ENCODE measurements at places on chromosomes 12 and 14. TPM values are rescaled to one million over a fixed set of nuclear protein-coding genes. Genes with fewer than 3 reads are reported as not detected.

The LRRC43 gene
- 0.74 TPM for total RNA-seq

The CLEC6A gene
- total RNA-seq: not detected

The TAS2R13 gene
- total RNA-seq: 0.41 TPM

The ACSM4 gene
- total RNA-seq: not detected

The FOXA1 gene
- total RNA-seq: not detected

- no peak for DNase-seq
Measured at GRCh38 chr12:69994724-69995173, 169.7 kb downstream of the MYRFL start.

DNA sequence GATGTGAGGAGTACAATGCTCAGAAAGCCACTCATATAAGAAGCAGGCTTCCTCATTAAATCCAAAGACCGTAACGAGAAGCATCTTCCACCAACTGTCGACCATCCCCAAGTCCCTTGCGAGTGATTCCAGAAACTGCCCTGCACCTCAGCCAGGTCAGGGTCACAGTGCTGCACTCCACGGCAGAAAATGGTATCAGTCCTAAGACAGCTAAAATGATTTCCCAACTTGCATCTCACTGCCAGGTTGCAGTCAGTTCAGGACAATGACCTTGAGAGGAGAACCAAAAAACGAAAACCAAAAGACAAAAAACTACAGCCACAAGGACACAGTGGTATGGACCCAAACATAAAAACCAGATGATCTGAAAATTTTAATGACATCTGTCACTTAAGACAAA, 20.6 kb downstream of the SBNO1 start:
- no peak for DNase-seq

- no peak for DNase-seq
Measured at GRCh38 chr12:67599691-67600090, 48.9 kb upstream of the DYRK2 start.

DNA sequence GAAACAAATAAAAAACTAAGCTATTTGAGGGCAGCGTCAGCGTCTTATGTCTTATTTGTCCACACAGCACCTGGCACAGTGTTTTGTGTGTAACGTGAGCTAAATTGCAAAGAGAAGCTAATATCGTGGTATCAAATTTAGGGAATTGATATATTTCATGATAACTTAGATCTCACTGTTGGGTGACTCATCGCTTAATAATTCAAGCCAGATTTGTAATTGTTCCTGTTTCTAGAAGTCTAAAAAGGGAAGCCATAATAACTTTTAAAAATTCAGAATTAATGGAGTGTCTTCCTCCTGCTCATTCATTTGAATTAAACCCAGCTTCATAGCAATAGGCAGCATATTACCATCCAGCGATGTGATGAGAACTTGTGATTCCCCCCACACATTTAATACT, 214.7 kb downstream of the PDZRN4 start:
- DNase-seq: no peak

DNA sequence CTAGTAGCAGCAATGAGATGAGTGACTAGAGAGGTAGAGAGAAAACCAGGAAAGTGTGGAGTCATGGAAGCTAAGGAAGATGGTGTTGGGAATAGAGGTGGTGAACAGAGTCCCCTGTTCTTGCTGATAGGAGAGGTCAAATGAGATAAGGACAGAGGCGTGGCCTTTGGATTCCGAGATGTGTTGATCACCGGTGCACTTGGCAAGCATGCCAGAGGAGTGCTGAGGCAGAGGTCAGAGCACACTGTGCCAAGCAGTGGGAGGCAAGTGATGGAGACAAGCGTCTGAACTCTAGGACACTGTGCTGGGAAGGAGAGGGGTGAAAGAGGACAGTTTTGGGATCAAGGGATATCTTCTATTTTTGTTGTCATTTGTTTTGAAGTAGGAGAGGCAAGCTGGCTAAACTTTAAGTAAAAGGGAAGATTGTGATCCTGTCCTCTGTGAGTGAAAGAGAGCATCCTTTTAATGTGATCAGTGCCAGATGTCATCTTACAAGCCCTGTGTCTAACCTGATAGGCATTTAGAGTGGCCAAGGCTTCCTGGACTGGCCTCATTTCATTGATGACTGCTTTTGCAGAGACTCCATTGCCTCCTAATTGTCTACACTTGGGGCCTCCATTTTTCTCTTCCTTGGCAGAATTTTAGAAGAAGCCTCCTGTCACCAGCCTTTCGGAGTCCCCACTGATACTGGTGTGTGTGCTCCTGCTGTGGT, 336.4 kb downstream of the CACNA1C start:
- DNase-seq: no peak

DNA sequence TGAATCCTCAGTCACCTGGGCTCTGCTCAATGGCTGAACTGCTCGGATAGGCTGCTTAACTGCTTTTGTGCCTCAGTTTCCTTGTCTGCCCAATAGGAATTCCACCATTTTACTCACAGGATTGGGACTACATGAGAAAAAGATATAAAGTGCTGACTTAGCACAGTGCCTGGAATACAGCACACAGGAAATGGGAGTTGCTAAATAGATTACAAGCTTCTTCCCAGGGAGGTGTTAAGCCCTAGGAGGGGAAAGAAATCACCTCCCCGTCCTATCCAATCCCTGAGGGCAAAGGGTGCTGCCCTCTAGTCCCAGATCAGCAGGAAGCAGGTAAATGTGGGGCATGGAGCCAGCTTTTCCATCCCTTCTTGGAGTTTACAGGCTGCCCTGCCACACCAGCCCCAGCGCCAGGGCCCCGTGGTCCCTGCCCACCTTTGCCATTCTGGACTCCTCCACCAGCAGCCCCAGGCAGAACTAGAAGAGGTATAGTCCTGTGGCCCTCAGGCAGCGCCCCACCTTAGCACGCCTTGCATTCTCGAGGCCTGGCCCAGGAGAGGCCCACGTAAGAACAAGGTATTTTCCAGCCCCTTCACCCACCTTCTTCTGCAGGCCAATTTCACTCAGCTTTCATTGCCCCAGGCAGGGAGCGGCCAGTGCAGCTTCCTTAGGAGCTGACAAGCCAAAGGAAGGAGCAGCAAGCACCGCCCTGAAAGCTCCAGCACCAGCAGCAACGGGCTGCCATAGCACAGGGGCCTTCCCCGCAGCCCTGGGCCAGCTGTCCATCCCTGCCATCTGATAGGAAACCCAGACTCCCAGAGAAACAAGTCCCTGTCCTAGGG, 28.8 kb upstream of the RPLP0 start:
- DNase-seq: no peak

- no peak for DNase-seq
Measured at GRCh38 chr14:96176275-96176674, 28.4 kb upstream of the BDKRB2 start.

DNA sequence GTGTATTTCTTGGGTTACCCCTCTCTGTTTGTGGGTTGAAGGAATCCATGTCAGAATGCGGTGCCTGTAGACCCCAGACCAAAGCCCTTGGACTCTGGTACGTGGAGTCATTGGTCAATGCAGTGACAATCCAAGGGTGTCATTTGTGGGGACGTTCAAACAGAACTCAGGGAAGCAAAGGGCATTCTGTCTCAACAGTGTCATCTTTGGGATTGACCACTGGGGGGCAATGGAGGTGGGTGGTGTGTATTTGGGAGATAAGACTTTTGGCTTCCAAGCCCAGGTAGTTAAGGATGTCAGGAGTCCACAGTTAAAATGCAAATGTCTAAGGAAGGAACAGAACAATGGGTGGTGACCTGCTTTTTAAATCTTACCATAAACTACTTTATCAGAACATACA, 54.6 kb upstream of the CCDC175 start:
- no peak for DNase-seq

GRCh38 chr14:56963381-56963780, 153.1 kb upstream of the OTX2 start:
- DNase-seq: no peak

DNA sequence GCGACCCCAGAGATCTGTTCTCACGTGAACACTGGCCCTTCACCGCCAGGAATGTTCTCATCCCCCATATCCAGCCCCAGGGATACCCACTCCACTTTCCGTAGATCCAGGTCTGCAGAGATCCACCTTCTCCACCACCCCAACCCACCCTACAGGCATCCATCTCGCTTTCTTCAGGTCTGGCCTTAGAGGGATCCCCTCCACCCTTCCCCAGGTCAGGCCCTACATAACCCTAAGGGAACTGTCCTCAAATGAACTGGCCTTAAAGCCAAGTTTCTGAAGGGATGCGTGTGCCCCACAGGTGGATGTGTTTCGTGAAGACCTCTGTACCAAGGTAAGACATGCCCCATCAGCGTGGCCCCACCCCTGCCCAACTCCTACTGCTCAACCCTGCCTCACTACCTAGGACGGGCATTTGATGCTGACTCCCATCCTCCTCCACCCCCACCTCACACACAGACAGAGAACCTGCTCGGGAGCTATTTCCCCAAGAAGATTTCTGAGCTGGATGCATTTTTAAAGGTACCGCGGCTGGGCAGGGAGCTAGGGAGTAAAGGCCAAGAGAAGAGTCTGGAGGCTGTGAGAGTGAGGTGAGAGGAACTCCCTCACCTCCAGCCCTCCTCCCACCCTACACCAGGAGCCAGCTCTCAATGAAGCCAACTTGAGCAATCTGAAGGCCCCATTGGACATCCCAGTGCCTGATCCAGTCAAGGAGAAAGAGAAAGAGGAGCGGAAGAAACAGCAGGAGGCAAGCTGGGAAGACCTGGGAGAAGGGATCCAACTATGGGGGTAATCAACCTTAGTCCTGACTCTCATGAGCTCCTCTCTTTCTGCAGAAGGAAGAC, 912 bp downstream of the PSME1 start:
- DNase-seq: no peak

- no peak for DNase-seq
Measured at GRCh38 chr12:49322367-49322707, 718 bp upstream of the TROAP start.

All from left ventricle myocardium inferior (tissue), 1 donor.